ENCODE measurements at places on chromosomes 12 and 14.

GRCh38 chr12:113448873-113449272 lies 22.8 kb downstream of the LHX5 start:
- no peak for DNase-seq

GRCh38 chr14:88727057-88727456 lies 65.7 kb downstream of the EML5 start:
- DNase-seq = no peak

DNA sequence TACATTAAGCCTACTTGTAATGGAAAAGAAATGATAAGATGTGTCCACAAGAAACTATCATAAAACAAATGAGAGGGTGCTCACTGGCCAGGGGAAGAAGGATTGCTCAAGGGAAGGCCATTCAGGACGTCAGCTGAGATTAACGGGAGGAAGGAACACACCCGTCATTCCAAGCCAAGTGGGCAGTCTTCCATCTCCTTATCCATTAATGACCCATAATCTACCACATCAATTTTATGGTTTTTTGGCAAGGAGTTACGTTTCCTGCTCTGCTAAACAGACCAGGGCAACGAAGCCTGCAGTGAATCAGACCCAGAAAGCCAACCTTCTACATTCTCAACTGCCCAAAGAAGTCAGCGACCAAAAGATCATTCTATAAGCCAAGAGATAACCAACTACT lies 25.1 kb downstream of the PRKAB1 start:
- peak; percentile 41 for DNase-seq

GRCh38 chr14:103695296-103696069 lies 19.8 kb downstream of the XRCC3 start:
- peak; percentile 45 for DNase-seq

DNA sequence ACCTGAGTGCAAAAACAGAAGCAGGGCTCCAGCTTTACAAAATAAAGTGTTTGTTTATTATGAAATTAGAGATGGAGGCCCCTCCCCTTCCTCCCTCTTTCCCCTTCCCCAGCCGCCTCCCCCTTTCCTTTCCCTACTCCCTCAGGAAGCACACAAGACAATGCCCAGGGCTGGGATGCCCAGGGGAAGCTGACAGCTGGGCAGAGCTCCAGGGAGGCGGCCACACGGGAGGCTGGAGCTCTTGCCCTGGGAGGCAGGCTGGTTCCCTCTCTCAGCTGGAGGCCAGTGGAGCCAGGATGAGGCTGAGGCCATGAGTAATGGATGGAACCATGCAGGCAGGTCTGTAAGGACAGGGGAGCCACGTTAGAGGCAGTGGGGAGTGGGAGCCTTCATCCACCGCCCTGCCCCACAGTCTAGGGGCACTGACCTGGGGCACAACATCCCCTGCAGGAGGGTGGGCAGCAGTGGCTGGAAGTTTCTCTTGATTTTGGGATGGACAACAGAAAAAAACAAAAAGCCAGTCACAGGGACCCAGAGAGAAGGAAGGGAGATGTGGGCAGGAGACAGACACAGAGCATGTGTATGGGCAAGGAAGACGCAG lies 5.1 kb downstream of the PSMB11 start:
- no peak for DNase-seq

DNA sequence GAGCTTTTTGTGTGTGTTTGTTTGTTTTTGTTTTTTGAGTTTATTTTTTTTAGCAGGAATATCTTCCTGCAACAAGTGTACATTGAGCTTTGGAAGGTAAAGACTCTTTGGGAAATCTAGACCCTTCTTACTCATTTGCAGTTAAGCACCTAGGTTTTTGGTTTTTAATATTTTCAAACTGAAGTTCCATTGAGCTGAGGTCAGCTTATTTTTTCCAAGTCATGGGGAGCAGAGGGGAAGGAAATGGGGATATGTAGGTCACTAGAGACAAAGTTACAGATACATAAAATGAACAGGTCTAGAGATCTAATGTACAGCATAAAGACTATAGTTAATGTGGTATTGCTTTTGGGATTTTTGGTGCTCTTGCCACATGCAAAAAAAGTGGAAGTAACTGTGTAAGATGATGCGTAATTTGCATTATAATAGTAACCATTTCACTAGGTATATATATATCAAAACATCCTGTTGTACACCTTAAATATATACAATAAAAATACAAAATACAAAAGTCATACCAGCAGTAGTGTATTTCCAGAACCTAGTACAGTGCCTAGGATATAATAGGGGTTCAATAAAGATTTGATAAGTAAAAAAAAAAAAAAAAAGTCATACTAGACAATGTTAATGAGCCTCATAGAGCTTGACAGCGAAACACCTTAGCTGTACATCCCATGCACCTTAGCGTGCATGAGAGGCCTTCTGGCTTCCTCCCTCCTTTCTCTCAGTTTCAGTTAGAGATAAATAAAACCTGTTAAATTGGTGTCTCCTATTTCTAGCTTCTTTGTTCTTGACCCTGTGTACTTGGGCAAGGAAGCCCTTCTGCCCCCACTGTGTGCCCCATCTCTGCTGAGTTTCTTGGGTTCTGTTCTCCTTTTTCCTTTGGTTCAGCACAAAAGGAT lies 22.7 kb downstream of the CGRRF1 start:
- DNase-seq = no peak

GRCh38 chr12:17206553-17206952 lies 600.6 kb upstream of the LMO3 start:
- no peak for DNase-seq

- no peak for DNase-seq
These were observed 718.8 kb upstream of the TMEM132C start for GRCh38 chr12:127548123-127548553.

GRCh38 chr12:52387859-52388258 lies 2.4 kb upstream of the KRT84 start:
- DNase-seq = no peak

GRCh38 chr12:12016284-12017100 lies 54.2 kb upstream of the BCL2L14 start:
- DNase-seq = peak; percentile 23

- no peak for DNase-seq
These were observed 33.3 kb upstream of the MSI1 start for GRCh38 chr12:120402217-120402616.

GRCh38 chr14:70907996-70908934 lies 1.0 kb downstream of the PCNX1 start:
- no peak for DNase-seq

GRCh38 chr14:103543721-103544387 lies 14.9 kb downstream of the TRMT61A start:
- DNase-seq = no peak

DNA sequence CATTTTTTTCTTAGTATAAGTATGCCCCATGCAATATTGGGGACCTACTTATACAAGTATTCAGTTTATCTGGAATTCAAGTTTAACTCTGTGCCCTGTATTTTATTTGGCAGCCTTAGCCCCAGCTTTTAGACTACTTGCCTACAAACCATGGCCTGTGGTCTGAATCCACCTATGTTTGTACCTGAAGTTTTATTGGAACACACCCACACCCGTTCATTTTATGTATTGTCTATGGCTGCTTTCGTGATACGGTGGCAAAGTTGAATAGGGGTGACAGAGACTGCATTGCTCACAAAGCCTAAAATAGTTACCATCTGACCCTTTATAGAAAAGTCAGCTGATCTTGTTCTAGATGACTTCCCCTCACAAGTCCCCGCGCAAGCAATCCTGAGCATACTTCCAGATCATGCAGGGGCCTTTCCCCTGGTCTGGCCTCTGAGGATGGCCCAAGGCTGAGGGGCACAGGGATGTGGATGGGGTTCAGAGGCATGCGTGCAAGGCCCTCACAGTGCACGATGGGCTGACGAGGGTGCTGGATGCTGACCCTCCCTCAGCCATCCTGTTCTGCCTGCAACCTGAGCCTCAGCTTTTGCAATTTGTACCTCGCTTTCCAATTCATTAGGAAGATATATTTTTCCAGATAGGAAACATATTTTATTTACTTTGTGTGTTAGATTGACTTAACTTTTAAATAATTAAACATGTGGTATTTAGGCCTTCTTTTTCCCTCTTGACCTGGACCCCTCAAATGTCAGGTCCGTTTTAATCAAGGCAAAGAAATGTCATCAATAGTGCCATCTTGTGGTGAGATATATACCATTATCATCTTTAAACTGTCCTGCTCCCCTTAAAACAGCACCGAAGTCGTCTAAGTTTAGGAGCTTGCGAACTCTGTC lies 527.3 kb upstream of the CCDC196 start:
- peak; percentile 18 for DNase-seq

DNA sequence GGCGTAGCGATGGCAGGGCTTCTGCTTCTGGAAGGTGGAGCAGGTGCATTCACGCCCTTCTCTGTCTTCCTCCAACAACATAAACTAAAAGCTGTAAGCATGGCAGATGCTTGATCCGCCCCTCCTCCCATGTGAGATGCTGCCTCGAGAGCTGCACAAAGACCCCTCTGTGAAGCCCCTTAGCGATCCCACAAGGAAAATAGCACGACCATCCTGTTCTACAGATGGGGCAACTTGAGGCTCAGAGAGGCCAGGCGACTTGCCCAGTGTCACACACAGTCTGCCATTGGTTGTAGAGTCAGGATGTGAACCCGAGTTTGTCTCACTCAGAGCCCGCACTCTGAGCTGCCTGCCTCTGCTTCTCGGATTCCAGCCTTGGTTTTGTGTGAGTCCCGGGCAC lies 144.4 kb downstream of the SCARB1 start:
- DNase-seq = no peak

DNA sequence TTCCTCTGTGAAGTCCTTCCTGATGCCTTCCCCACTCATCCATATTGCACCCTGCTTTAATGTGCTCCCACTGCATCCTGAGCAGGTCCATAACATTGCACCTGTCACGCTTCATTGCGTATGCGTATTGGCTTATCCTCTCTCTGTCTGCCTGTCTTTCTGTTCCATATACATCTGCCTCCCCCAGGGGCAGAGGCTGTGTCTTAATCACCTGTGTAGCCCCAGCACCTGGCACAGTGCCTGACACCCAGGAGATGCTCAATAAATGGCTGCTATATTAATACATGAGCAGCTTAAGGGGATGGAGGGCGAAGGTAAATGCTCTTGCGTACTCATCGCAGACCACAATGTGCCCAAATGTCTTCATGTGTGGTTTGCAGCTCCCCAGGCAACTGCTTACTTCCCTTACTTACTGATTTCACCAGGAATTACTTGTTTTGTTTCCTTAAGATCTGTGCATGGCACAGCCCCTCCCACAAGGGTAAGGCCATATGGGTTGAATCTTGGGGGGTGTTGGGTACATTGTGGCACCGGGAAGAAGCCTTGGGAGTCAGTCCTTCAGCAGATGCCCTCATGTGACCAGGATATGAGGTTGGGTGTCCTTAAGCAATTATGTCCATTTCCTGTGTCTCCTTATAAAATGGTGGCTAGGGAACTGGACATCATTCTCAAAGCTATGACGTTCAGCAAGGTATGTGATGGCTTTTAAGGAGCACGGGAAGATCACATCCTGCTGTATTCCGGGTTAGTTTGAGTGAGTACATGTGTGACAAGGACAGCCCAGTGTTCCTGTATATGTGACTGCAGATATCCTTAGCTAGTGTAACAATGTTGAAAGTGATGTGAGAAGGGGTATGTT lies 848 bp upstream of the CPNE6 start:
- DNase-seq = no peak
